ENCODE measurements at places on chromosomes 1 and 21.
A peak's percentile ranks its signal among the peaks of the same experiment; 100 is the strongest.

- DNase-seq = no peak
Measured at GRCh38 chr1:18132711-18133541, 25.3 kb downstream of the IGSF21 start.

- no peak for DNase-seq
Measured at GRCh38 chr1:63968663-63969440, 195.0 kb downstream of the ROR1 start.

GRCh38 chr1:97898948-97899347, 21.9 kb downstream of the DPYD start:
- no peak for DNase-seq

DNA sequence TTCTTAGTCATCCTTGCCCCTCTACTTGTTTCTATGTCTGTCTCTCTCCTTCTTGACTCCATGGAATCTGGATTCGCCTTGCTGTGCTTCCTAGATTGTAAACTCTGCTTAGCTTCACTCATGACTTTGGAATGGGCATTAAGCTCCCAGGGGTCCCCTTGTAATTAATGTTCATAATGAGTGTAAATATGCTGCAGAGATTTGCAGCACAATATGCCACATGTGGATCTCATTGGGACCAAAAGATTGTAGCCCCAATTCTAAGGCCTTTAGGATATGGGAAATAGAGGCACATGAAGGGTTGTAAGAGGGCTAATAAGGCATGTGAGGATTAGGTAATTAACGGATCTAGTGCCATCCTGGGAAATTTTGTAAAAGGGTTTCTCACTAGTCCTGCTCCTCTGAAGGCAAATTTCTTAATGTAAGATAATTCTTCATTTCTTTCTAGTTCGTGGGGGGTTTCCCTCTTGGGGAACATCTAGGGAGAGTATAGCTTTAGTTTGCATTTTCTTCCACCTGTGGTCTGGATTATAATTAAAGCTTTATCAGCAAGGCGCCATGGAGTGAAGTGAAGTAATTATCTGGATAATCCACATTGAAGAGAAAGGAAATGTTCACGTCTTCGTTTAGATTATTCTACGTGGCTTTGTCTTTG, 659.2 kb upstream of the PLXNA2 start:
- no peak for DNase-seq

DNA sequence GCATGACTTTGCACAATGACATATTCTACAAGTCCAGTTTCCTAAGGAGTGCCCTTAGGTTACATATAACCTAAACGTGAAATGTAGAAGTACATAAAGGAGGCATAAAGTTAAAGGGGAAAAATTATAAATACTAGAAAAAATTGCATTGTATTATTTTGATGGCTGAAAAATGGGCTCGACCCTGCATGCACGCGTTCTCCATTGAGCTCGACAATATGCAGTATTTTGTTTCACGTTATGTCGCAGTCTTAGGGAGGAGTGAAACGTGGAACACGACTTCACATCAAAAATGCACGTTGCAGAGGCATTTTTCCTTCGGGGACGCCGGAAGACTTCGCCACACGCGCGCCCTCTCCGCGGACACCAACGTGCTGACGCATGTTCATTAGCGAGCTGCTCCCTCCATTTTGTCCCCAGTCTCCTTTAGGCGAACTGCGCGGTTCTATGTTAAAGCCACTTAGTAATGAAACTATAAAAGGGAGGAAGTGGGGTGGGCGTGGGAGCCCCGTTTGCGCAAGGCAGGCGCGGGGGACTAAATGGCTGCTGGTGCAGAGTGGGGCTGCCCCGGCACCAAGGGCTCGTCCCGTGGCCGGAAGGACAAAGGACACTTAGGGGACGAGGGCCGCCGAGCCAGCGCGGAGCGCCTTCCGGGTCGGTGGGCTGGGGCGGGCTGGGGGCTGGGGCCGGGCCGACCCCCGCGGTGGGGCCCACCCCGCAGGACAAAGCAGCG, 749 bp upstream of the COX20 start:
- peak; percentile 79 for DNase-seq

DNA sequence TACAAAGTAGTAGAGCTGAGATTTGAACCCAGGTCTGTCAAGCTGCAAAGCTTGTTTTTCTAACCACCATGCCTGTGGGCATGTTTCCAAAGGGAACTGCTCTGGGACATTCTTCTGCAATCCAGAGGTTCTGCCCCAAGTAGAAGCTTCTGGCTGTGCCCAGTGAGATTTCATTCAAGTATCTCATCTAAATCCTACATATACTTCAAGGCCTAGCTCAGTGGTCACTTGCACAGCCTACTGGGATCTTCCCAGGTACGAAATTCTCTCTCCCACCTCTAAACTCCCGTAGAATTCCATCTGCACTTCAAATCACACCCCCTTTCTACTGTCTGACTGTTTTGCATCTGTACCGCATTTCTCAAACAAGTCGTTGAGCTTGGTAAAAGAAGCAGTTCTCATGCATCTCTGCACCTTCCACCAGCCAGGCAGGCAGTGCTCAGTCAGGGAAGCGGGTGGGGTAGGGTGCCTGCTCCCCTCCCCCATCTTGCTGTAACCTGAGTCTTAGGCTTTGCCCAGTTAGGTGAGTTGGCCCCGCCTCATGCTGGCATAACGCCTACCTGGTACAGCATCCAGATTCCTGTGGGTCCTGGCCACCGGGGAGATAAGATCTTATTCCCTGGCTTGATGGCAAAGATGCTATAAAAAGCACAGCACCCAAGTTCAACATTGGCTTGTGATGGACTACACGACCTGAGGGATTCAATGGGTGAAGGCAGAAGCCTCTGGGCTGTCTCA, 13.5 kb downstream of the SLC9A1 start:
- DNase-seq = no peak

DNA sequence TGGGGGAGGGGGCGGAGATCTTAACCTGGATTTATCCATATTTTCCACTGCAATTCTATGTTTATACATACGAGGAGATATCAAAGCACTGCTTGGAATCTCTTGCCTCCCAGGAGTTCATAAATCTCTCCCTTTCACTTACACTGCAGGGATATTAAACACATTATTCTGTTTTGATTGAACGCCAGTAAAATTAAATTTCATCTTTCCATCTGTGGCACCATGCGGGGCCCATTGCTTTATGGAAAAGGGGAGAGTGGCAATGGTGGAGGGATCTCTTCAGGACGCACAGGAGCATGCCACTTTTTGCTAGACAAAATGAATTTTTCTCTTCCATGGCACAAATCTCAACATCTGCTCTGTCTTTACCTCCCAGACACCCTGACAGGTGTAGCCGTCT, 648.0 kb upstream of the PLXNA2 start:
- no peak for DNase-seq
